ENCODE measurements at places on chromosomes 6 and 20.

DNA sequence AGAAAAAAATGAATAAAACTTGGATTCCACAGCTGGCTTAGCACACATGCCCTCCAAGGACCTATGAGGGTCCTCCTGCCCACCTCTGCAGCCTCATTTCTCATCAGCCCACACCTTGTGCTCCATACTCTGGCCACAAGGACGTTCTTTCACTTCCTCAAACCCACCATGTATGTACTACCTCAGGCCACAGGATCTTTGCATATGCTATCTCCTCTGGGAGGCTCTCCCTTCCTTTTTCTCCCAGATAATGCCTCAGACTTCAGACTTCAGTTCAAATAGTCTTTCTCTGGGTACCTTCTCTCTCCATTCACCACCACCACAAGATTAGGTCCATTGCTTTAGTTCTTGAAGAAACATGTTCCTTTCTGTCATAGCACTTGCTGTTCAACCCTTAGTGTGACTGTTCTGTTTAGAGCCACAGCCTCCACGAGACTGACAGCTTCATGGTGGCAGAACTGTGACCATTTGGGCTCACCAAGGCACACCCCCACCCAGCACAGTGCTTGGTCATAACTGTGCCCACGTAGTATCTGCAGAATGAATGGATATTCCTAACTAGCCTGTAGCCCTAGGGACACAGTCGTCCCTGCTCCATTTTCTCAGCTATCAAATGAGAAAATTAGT, 146.7 kb upstream of the LRFN2 start:
- no peak for DNase-seq

DNA sequence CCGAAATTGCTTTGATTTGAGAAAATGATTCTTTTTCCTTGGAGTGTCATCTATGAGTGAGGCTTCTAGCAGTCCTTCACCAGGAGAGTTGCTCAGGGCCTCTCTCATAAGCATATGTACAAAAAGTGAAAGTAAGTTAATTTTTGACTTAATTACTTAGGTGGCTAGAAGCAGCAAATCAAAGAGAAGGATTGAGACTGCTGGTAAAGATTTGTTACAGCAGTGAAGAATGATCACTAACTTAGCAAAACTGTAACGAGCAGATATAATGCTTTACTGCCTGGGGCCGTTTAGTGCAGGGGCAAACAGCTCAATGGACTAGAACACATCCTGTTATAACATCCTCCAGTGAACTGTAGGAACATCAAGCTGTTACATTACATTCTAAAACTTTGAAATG, 167.8 kb upstream of the RIPOR2 start:
- no peak for DNase-seq

GRCh38 chr20:5862703-5863039, 87.7 kb downstream of the TRMT6 start:
- no peak for DNase-seq

DNA sequence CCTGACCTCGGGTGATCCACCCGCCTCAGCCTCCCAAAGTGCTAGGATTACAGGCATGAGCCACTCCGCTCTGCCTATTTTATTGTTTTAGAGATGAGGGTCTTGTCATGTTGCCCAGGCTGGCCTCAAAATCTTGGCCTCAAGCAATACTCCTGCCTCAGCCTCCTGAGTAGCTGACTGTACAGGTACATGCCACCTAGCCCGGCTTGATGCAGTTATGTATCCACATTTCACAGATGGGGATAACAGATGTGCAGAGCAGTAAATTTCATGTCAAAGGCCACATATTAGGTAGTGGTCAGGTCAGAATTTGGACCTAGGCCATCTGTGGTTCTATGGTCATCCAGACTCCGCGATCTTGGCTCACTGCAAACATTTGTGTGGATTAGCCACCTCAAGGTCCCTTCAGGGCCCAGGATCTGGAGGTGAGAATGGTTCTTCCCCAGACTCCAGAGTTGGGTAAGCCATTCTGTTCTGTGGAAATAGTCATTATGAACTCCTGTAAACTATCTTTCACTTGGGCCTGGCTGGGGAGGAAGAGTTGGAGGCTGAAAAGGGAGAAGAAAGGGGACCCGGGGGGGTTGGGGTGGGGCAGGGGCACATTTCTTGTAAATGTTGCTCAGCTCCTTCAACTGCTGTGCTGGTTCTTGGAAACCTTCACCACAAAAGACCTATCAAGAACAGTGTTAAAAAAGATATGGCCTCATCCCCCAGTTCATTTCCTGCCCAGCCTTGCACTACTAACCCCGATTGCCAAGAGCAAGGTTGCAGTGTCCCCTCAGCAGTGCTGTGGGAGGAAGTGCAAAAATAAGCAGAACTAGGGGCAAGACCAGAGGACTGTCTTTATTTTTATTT, 13.0 kb downstream of the PIM1 start:
- DNase-seq = no peak

DNA sequence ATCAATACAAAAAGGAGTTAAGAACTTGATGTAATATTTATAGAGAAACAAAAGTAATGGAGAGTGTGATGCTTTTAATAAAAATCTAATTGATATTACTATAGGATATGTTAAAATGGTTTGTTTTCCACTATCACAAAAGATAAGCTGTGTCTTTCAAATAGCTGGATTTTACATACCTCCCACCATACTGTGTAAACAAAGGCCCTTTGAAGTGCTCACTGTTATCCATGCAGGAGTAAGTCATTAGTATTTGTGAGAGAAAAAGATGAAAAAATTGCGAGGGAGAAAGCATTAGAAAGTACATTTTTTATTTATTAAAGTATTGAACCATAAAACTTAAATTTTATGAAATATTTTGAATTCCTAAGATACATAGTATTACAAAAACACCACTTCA, 733.0 kb downstream of the GRIK2 start:
- DNase-seq = no peak

- DNase-seq = no peak
Measured at GRCh38 chr20:32753731-32754130, 8.5 kb upstream of the DNMT3B start.

DNA sequence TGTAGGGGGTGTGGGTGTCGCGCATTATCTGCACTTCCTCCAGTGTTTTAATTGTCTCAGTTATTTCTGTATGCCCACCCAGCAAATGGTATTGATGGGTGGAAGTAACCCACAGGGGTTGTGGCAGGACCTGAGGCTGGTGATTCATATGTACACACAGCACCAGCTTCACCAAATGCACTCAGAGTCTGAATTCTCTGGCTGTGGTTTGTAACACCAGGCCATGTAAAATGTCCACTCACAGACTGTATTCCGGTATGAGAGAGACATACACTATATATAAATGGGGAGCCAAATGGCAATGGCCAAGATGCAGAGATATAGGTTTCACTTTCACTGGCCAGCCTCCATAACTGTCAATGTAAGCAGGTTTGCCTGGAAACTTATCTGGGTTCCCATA, 76.3 kb upstream of the FBXL4 start:
- no peak for DNase-seq

GRCh38 chr6:45651301-45651700, 273.6 kb upstream of the SUPT3H start:
- DNase-seq = no peak

- DNase-seq = no peak
Measured at GRCh38 chr6:117456250-117456649, 26.2 kb upstream of the DCBLD1 start.

- peak; percentile 76 for DNase-seq
Measured at GRCh38 chr20:32031007-32031958, 20.8 kb upstream of the HCK start.

DNA sequence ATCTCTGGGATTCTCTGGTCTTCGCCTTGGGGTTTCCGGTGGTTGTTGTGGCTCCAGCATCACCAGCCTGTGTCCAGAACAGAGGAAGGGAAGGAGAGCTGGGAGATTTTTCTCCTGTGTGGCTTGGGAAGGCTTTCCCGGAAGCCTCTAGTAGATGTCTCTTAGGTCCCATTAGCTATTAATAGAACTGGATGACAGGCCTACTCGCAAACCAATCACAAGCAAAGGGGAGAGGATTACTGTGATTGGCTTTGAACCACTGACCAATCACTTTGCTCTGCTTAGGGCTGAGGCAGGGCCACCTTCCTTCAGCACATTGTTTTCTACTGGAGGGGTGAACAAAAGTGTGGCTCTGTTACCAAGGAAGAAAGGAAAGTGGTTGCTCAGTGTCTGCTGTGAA, 203.4 kb upstream of the SULF2 start:
- DNase-seq = no peak

- DNase-seq = no peak
Measured at GRCh38 chr6:74753883-74754600, 451.8 kb downstream of the COL12A1 start.

DNA sequence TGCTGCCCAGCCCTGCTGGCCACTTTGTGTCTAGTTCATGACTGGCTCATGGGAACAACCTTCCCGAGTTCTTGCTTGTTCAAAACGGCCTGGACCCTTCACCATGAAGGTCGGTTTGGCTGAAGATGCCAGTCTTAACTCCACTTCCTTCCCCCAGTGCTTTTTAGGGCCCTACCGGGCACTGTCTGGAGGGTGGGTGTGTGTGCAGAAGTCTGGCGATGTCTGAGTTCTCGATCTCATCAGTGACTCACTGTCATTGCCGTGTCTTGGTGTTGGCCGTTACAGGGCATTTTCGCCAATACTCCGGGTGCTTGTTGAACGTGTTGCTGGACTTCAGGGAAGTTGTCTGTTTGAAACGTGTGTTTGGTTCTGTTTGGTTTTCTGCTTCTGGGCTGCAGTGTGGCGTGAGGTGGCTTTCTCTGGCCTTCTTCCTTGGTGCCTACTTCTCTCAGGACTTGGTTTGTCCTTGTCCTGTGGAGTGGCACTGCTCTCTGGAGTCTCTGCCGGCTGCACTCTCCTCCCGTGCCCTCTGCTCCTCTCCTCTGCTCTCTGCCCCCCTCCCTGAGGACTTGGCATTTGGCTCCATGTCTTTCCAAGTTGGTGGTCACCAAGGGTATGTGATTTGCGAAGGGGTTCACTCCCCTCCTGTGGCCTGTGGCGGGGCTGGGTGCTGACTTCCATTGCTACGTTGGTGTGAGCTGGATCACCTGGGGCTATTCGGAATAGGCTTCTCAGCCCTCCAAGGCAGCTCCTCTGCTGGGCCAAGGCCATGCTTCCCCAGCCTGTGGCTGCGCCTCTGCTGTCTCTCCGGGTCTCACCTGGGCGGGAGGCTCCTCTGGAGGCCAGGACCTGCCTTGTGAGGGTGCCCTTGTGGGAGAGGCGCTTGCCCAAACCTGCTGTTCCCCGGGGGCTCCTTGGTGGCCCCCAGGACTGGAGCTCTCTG, 38.2 kb downstream of the PYGB start:
- DNase-seq = no peak

GRCh38 chr20:51769976-51770615, 1.9 kb upstream of the ATP9A start:
- no peak for DNase-seq

DNA sequence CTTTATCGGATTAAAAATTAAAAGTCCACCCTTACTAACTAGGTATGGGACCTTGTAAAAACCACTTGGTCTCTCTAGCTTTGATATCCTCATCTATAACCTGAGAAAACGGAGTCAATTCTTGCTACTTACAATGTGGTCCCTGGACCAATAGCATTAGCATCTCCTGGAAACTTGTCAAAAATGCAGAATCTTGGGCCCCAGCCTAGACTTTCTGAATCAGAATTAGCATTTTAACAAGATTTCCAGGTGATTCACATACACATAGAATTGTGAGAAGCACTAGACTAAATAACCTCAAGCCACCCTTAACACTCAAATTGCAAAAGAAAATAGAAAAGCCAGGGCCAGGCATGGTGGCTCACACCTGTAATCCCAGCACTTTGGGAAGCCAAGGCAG, 96.6 kb downstream of the RNGTT start:
- DNase-seq = no peak

- DNase-seq = no peak
Measured at GRCh38 chr6:24430086-24430485, 27.4 kb downstream of the MRS2 start.

- no peak for DNase-seq
Measured at GRCh38 chr6:17984812-17985670, 2.4 kb downstream of the KIF13A start.

GRCh38 chr6:154841109-154841508, 107.9 kb downstream of the SCAF8 start:
- DNase-seq = no peak

DNA sequence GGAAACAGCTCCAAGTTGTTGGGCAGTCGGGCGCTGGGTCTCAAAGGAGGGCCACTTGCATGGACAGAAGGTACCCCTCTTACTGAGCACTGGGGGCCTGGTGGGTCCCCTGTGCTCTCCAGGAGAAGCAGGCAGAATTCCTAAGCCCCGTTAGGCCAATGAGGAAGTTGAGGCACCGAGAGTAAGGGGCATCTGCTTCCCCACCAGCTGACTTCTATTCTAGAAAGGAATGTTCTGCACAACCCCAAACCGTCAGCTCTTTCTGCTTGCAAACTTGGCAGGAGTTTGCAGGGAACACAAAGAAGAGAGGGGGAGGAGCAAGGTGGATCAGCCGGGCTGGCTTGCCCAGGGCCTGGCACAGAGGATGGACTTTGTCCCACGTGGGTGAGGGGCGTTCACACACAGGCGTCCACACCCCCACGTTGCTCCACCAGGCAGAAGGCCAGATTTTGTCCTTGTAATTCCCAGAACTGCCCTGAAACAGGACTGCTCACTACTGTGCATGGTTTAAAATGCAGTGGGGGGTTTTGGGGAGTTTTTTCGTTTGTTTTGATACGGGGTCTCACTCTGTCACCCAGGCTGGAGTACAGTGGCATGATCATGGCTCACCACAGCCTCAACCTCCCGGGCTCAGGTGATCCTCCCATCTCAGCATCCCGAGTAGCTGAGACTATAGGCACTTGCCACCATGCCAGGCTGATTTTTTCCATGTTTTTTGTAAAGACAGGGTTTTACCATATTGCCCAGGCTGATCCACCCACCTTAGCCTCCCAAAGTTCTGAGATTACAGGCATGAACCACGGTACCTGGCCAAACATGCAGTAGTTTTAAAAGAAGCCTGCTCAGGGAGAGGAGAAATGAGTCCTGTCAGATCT, 93.3 kb downstream of the SNX5 start:
- DNase-seq = no peak

GRCh38 chr20:50861012-50861411, 66.2 kb downstream of the BCAS4 start:
- DNase-seq = no peak

GRCh38 chr20:58651559-58651945, 469 bp downstream of the STX16 start:
- DNase-seq = no peak

- DNase-seq = no peak
Measured at GRCh38 chr20:5719861-5720403, 30.3 kb upstream of the SHLD1 start.

DNA sequence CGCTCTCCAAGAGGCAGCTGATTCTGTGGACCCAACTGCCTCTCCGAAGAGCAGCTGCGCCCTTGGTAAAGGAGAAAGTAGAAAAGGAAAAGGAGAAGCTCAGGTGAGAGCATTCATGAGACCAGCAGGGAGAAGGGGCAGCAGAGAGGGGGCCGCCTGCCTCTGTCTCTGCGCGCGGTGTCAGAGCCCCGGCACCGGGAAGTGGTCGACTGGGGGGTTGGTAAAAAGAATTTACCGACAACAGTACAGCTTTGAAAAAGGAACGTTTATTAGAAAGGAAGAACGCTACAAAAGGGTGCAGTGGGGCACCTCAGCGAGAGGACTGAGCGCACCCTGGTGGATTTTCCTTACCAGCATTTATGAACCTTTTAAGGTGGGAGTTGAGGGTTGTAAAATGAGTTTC, 61.9 kb downstream of the GPR6 start:
- DNase-seq = no peak

GRCh38 chr6:84651583-84651982, 112.8 kb downstream of the TBX18 start:
- DNase-seq = no peak
